Posterior cingulate gyrus (tissue), 11 donors: ENCODE measurements at places on chromosomes 16 and 17.

DNA sequence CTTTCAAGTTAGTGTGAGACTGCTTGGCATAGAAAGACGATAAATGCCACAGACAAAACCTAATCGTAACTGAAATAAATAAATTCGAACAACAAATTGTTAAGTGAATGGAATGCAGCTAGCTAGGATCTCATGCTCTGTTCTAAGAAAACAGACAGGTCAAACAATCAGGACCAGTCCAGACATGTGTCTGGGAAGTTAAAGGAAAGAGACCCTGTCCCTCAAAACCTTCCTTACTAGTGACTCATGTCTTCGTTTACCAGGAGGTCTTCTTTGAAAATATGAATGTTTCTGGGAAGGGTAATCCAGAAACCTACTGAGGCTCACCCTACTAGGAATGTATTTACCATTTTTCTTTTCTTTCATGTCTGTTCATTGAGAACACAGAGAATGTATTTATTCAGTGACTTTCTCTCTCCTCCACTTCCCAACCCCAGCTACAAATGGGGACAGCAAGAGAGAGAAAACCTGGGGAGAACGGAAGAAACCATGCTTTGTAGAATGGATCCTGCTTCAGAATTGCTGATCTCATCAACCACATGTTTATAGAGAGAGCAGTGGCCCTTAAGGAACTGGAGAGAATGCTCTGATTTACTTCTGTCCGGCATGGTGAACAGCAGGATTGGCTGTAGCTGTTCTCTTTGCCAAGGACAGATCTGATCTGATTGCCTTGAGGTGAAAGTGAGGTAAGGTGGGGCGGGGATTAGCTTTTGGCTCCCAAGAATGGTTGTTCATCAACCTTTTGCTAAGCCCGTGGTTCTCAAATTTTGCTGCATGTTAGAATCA, 39.4 kb upstream of the DHX8 start:
- DNase-seq, result no peak

DNA sequence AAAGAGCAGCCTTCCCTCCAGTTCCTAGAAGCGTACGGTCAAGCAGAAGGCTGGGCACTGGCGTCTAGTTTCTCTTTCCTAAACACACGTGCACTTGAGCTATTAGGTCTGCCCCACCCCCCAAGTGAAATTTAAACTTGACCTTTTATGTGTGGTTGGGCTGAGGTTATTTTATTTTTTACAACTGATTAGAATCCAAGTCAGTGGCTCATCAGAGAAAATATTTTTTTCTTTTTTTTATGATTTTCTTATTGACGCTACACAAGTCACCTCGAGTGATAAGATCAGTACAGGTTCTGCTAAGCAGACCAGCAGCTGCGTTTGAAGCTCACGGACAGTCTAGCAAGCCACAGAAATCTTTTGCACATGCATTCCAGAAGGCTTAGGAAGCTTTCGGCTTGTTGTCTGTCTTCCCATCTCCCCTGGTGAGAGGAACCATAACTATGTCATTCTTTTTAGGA, 95.1 kb downstream of the ZFHX3 start:
- DNase-seq, result no peak

GRCh38 chr16:58515871-58516767, 802 bp downstream of the SETD6 start:
- DNase-seq, result no peak

- DNase-seq, result no peak
These were observed 13.5 kb upstream of the DHRS13 start for GRCh38 chr17:28916302-28916934.

DNA sequence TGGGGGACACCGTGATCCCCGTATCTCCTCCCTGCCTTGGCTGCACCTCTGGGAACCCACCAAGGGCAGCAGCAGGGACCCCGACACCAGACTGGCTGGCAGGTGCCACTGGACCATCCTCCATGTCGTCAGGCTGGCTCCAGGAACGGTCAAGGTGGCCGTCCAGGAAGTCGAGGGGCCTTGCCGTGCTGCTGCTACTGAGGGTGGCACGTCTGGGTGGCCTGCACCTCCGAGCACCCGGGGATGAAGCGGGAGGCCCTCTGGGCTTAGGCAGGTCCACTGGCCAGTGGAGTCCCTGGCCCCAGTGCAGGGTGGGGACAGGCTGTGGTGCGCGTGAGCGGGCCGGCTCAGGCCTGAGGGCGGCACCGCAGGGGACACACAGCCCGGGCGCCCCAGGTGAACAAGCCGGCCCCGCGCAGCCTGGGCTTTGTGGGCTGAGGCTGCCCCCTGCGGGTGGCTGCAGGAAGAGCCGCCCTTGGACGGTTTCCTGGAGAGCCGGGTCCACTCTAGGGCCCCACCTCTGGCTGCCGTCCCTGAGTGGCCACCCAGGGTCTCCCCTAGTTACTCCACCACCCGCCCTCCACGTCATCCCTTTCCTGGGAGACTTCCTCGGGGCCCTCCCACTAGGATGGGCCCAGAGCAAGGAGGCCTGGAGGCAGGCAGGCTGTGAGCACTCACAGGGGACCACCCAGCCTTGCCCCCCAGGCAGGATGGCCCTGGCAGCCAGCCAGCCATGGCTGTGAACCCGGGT, 42.8 kb upstream of the ZC3H18 start:
- DNase-seq, result no peak

- no peak for DNase-seq
These were observed 188.7 kb upstream of the TNRC6C start for GRCh38 chr17:77769762-77770161.

DNA sequence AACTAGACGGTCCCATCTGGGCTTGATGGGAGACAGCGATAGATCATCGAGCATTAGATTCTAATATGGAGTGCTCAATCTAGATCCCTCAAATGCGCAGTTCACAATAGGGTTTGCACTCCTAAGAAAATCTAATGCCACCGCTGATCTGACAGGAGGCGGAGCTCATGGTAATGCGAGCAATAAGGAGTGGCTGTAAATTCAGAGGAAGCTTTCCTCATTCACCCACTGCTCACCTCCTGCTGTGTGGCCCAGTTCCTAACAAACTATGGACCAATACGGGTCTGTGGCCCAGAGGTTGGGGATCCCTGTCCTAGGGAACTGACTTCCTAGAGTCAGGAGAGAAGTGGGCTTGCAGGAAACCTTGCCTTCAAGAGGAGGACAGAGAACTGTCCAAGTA, 25.2 kb upstream of the AMZ2 start:
- DNase-seq, result no peak

GRCh38 chr16:68732042-68732680, 4.9 kb upstream of the CDH1 start:
- DNase-seq, result no peak

- no peak for DNase-seq
These were observed 10.7 kb upstream of the CISD3 start for GRCh38 chr17:38719289-38719942.

GRCh38 chr17:40430272-40431230, 12.7 kb upstream of the IGFBP4 start:
- DNase-seq, result no peak

DNA sequence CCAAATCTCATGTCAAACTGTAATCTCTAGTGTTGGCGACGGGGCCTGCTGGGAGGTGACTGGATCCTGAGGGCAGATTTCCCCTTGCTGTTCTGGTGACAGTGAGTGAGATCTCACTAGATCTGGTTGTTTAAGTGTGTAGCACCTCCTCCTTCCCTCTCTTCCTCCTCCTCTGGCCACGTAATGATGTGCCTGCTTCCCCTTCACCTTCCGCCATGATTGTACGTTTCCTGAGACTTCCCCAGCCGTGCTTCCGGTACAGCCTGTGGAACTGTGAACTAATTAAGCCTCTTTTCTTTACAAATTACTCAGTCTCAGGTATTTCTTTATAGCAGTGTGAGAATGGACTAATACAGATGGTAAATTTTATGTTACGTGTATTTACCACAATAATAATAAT, 49.2 kb downstream of the METTL16 start:
- DNase-seq, result no peak

DNA sequence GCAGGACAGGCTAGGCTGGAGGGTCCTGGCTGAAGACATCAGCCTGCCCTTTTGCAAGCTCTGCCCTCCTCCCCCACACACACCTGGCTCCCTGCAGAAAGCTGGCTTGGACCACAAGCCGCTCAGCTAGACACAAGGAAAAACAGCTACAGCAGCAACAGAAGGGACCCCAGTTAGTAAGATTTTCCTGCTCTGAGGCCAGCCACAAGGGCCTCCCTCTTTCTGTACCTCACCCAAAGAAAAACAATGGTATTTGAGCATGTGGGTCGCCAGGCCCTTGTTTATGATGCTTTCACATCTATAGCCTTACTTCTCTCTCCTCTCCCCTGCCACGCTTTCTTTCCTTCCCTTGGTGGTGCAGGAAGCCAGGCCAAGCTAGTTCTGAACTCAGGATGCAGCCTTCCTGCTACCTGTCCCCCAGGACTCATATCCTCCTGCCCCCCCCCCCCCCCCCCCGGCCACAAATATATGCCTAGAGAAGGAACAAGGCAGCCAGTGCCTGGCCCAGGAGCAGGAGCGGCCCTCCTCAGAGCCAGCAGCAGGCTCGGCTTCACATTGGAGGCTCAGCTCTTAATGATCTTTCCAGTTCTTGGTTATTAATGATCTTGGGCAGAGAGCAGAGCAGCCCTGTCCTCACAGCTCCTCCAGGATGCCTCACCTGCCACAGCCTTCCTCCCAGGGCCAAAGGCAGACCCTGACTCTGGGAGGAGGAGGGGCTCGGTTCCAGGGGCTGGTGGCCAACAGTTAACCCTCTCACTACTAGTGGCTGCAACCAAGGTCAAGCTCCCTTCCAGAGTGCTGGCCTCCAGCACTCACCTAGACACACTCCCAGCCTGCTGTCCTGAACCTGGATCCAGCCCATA, 19.5 kb downstream of the GRIN2C start:
- no peak for DNase-seq

- DNase-seq, result no peak
These were observed 19.4 kb downstream of the MYH10 start for GRCh38 chr17:8611137-8611536.

DNA sequence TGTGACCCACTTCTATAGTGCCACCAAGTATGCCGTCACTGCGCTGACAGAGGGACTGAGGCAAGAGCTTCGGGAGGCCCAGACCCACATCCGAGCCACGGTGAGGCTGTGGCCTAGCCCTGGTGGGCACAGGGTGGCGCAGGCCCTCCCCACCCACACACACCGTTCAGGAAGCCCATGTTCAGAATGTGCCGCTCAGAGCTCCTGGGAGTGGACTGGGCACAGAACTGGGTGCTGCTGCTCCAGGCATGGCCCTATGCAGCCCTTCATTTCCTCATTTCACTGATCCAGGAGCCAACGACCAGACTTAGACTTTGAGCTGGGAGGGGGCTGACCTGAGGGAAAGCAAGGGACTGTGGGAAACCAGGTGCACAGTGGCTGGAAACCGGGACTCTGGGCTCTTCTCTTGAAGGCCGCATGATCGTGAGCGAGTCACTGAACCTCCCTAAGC, 2.4 kb upstream of the MRM1 start:
- DNase-seq, result peak; percentile 47

DNA sequence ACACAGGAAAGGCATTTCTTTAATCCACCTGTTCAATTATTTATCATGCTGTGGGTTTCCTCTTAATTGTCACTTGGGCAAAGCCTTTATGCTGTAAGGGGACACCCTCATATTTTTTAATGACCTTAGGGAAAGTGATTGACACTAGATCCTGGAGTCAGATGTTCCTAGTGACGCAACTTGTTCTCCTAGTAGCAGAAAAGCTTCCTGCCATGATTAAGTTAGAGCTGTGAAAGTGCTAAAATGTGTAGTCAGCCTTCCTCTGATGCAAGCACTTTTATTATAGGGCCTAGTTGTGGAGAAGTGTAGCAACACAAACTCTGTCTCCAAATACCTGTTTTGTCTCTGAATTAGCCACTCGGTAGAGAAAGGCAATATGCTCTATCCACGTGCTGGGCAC, 12.3 kb downstream of the TMEM100 start:
- DNase-seq, result no peak

DNA sequence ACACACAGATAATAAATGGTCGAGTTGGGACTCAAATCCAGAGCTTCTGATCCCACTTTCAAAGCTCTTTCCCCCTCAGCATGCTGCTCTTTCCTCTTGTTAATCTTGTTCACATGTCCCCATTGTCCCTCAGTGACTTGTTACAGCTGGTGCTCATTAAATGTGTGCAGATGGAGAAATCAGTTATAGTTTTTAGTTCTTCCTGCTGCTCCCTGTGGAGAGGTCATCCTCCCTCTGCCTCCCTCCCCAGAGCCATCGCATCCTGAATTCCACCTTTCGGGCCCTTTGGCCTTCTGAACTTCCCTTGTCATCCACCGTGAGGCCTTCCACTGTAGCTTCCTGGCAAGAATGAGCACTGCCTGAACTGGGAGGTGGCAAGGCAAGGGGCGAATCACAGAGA, 179.6 kb downstream of the WSCD1 start:
- no peak for DNase-seq

GRCh38 chr16:35751191-35751941, 2292.0 kb downstream of the TP53TG3F start:
- no peak for DNase-seq

- no peak for DNase-seq
These were observed 21.5 kb downstream of the ABCA10 start for GRCh38 chr17:69207151-69207550.

GRCh38 chr16:70714581-70715054, 28.8 kb upstream of the MTSS2 start:
- no peak for DNase-seq

DNA sequence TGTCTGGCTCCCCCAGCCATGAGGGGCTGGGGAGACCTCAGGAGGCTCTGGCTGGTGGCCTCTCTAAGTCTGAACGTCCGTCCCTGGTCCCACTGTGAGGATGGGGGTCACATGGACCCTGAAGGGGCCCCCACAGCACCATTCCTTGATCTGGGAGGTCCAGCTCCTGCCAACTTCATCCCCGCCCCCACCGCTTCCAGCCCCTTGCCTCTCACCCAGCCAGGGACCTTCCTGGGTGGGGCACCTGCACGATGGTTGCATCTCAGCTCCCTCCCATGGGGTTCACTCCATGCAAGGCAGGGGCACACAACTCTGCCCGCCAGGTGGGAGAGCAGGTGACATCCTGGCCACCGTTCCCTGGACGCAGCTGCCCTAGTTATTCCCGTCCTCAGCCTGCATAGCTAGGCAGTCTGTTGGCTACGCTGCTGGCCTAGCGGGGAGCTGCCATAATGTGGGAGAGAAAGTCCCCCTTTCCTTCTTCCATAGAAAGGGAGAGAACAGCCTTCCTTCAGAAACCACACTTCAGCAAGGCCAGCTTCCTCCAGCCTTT, 217.9 kb upstream of the RPL38 start:
- DNase-seq, result no peak

GRCh38 chr17:42389899-42390298, 1.7 kb upstream of the STAT3 start:
- DNase-seq, result no peak
